ENCODE measurements at places on chromosomes 5 and 9.

- no peak for DNase-seq
These were observed 36.3 kb downstream of the GABRP start for GRCh38 chr5:170819824-170820223.

DNA sequence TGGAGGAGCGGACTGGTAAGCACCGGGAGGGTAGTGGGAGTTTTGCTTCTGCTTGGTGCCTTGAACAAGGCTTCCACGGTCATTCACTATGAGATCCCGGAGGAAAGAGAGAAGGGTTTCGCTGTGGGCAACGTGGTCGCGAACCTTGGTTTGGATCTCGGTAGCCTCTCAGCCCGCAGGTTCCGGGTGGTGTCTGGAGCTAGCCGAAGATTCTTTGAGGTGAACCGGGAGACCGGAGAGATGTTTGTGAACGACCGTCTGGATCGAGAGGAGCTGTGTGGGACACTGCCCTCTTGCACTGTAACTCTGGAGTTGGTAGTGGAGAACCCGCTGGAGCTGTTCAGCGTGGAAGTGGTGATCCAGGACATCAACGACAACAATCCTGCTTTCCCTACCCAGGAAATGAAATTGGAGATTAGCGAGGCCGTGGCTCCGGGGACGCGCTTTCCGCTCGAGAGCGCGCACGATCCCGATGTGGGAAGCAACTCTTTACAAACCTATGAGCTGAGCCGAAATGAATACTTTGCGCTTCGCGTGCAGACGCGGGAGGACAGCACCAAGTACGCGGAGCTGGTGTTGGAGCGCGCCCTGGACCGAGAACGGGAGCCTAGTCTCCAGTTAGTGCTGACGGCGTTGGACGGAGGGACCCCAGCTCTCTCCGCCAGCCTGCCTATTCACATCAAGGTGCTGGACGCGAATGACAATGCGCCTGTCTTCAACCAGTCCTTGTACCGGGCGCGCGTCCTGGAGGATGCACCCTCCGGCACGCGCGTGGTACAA is 556 bp downstream of the PCDHGC3 start:
- peak; percentile 91 for DNase-seq

GRCh38 chr5:32317041-32317440 is 4.3 kb upstream of the MTMR12 start:
- no peak for DNase-seq

DNA sequence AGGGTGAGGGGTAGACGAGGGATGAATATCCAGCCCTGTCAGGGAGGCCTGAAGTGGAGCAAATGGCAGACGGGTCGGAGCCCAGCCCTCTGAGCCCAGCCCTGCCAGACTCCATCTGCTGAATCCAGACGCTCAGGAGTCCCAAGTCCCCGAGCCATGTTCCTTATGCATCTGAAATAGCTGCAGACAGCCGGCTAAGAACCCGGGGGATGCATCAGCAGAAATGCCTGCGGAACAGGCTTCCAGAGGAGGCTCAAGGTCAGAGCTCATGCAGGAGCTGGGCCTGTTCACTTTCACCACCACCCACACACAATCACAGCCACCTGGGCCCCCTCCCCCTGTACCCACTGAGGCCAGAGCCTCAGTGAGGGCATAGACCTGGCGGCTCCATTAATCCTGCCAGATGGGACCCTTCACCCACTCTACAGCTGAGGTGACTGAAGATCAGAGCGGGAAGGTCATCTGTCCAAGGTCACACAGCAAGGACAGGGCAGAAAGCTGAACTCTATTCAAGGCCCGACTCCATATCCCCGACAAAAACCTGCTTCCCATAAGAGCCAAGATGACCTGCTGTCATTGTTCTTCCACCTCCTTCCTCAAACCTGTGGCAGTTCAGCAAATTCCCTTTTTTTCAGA is 24.4 kb upstream of the AKNA start:
- no peak for DNase-seq

DNA sequence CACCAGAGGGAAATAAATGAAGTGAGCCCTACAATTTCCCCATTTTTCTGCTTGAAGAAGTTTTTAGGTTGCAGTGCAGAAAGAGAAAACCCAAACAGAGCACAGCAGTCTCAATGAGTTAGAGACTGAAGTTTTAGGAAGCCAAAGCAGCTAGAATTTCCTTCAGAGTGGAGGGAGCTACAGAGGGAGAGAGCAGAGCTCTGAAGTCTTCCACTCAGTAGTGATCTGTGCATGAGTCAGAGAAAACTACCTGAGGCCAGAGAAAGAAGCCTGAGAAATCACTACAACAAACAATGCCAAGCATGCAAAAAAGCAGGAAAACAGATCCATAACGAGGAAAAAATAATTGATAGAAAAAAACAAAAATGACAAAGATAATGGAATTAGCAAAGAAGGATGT is 17.9 kb upstream of the NDUFB6 start:
- no peak for DNase-seq

Measured in retina (tissue), 1 donor.